ENCODE measurements at places on chromosomes 2 and 18. TPM values are rescaled to one million over a fixed set of nuclear protein-coding genes. Genes with fewer than 3 reads are reported as not detected.
A peak's percentile ranks its signal among the peaks of the same experiment; 100 is the strongest.

Gene AOX1
- 15.2 TPM for total RNA-seq

Gene FER1L5
- not detected for total RNA-seq

GRCh38 chr2:120863146-120863545, 127.5 kb downstream of the GLI2 start:
- DNase-seq = peak; percentile 18

DNA sequence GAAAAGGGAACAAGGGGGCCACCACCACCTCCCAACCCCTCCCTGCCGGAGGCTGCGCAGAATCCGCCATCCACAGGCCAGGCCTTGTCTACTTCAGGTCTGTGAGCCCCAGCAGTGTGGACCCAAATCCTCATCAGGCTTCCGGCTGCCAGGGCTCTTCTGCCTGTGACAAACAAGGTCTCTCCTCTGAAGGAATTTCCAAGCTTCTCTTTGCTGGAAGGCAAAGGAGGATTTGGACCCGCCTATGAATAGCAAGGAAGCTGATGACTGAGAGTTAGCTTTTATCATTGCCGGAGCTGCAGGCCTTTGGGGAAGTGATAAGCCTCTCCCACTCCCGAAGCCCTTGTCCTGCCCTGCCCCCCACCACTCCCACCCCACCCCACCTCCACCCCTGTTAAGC, 93.7 kb upstream of the SH3BP4 start:
- DNase-seq = no peak
